ENCODE measurements at places on chromosomes 6 and 20.
A peak's percentile ranks its signal among the peaks of the same experiment; 100 is the strongest.

DNA sequence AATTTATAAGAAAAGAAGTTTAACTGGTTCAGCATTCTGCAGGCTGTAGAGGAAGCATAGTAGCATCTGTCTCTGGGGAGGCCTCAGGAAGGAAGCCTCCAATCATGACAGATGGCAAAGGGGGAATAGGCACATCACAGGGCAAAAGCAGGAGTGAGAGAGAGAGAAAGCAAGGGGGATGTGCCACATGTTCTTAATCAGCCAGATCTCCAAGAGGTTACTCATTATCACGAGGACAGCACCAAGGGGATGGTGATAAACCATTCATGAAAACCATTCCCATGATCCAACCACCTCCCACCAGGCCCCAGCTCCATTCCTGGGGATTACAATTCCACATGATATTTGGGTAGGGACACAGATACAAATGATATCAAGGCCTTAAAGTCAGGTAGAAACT is 217.5 kb upstream of the TCF21 start:
- no peak for DNase-seq

GRCh38 chr20:4814696-4815252 is 93.1 kb downstream of the PRND start:
- DNase-seq: peak; percentile 70

- DNase-seq: peak; percentile 81
Measured at GRCh38 chr20:23349338-23350195, 1.0 kb upstream of the NXT1 start.

DNA sequence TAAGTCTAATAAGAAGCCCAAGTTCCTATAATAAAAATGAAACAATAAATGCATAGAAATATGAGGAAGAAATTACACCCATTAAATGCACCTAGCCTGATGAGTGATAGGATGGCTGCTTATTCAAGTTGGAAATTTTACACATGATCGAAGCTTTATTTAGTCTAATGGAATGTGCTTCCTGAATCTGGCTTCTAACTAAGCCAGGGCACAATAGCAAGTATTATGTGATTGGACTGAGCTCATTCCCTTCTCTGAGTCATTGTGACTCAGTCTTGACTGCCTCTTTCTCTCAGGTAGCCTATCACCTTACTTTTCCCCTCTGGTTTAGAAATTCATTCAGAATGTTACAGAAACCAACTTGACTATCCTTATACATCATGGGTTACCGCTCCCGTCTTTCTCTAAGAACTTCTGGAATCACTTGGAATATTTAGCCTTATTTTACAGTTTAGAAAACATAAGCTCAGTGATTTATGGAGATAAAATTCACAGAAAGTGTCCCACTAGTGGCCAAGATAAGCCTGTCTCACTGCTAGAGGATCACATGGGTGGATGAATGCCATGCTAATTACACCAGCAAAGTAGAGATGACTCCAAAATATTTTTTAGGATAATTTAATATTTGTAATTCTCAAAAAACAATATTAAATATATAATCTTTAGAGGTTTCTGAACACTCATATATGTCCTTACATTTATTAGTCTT is 505.3 kb upstream of the JAG1 start:
- no peak for DNase-seq

DNA sequence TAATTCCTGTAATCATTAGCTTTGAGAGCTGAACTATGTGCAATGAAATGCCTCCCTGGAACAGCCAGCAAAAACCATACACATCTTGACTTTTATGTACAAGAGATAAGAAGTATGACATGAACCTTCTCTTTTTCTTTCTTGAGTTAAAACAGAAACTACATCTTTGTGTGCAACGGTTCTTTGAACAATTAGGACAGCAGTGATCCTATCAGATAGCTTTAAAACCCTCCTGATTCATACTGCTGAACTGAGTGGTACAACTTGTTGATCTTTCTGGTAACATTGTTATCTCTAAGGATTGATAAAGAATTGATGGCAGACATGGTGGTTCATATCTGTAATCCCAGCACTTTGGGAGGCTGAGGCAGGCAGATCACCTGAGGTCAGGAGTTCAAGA is 43.4 kb downstream of the TRAF3IP2 start:
- no peak for DNase-seq

DNA sequence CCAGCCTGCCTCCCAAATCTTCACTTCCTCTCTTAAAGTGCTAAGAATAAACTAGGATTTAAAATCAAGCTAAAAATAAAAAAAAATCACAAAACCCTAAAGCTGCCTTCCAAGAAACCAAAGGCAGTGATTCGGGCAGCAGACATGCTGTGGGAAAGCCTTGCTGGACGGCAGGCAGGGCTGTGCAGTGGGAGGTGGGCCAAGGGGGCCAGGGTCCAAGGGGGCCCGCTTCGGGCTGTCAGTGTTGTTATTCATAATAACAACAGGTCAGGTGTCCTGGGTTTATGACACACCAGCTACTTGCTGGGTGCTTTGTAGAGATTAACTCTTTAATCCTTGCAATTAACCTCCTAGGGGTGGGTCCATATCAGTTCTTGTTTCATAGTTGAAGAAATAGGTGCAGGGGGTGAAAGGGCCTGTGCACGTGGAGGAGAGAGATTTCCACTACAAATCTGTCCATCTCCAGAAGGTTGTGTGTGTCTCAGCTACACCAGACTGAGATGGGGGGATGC is 40.4 kb downstream of the CD40 start:
- no peak for DNase-seq

- DNase-seq: peak; percentile 71
Measured at GRCh38 chr20:1108437-1108920, 9.9 kb upstream of the PSMF1 start.

- no peak for DNase-seq
Measured at GRCh38 chr20:32562495-32562911, 22.6 kb downstream of the NOL4L start.

- no peak for DNase-seq
Measured at GRCh38 chr6:15526212-15526701, 136.6 kb downstream of the DTNBP1 start.

DNA sequence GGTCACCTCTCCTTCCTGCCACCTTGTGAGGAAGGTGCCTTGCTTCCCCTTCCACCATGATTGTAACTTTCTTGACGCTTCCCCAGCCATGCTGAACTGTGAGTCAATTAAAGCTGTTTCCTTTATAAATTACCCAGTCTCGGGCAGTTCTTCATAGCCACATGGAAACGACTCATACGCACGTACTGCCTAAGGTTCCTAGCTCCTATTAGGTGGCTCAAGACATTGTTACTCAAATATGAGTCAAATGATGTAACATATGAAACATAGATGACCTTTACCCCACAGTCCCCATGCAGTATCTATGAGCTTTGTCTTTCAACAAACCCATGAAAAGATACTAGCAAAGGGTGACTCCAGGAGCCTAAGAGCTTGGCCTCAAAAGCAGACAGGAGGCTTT is 98.3 kb downstream of the SIM1 start:
- DNase-seq: no peak

GRCh38 chr20:17202673-17203072 is 24.2 kb upstream of the PCSK2 start:
- DNase-seq: no peak

DNA sequence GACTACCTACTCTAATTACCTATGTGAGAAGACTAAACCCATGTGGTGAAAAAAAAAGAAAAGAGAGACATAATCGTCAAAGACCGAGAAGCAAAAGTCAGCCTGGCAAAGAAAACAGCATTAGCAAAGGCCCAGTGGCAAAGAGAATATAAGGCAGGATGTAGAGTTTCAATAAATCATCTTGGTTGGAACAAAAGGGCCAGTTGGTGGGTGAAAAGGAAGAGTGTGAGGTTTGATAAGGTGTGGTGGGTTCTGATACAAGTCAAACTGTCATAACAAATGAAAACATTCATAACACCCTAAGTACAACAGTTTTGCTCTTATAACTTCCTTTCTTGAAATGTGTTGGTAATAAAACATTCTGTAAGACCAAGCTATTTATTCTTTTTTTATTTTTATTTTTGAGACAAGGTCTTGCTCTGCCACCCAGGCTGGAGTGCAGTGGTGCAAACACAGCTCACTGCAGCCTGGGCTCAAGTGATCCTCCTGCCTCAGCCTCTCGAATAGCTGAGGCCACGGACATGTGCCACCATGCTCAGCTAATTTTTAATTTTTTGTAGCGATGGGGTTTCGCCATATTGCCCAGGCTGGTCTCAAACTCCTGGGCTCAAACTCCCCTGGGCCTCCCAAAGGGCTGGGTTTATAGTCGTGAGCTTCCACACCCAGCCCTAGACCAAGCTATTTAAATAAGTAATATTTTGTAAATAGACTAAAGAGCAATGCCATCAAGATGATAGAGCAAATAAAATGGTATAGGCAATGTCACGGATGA is 18.9 kb upstream of the GTF3C6 start:
- DNase-seq: no peak

- no peak for DNase-seq
Measured at GRCh38 chr20:50438986-50439407, 71.2 kb upstream of the PTPN1 start.

- DNase-seq: no peak
Measured at GRCh38 chr6:71499667-71500066, 211.1 kb downstream of the OGFRL1 start.

GRCh38 chr20:15916623-15917022 is 656.6 kb downstream of the KIF16B start:
- no peak for DNase-seq

DNA sequence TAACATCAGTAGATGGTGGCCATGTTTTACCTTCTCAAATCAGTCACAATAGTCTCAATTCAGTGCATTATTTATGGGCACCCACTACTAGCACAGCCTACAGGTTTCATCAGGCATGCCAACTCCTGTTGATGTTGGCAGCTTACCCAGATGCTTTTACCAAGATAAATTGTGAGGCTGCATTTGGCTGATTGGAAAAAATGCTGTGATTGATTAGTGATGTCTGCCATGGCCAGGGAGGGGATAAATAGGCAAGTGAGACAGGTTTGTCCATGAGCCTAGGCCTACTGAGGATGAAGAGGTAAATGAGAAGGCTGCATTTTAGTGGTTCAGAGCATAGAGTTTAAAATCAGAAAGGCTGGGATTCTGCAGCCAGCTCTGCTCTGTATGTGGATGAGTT is 227.1 kb downstream of the NFATC2 start:
- DNase-seq: no peak

- no peak for DNase-seq
Measured at GRCh38 chr20:9926476-9926875, 87.6 kb upstream of the PAK5 start.

- DNase-seq: no peak
Measured at GRCh38 chr20:25084626-25085187, 2.8 kb upstream of the VSX1 start.

DNA sequence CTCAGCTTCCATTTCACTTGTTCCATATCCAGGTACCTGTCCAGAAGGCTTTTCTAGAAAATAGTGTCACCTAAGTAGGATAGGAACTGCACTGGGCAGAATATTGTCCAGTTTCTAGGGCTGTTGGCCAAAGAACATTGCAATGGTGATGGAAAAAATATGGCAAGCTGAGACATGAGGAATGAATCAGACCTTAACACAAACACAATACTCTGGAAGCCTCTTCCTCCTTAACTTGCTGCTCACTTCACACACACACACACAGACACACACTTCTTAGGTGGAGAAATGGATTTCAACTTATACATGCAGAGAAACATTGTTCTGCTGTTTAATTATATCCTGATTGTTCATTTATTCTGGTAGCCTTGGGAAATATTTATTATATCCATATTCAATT is 203.0 kb upstream of the RGS17 start:
- no peak for DNase-seq

GRCh38 chr6:43395776-43396175 is 26.3 kb upstream of the ZNF318 start:
- no peak for DNase-seq
